ENCODE measurements at places on chromosomes 2 and 18.

GRCh38 chr2:7020468-7020867 is 103.3 kb downstream of the RNF144A start:
- no peak for DNase-seq

- peak; percentile 39 for DNase-seq
Measured at GRCh38 chr2:32947076-32947483, 327 bp downstream of the LTBP1 start.

GRCh38 chr2:106885971-106886915 is at the start of gene ST6GAL2:
TSS of gene ST6GAL2 (minus strand) at chr2:106886167. CDS start at chr2:106843977, 42,190 bp downstream.
- peak; percentile 17 for DNase-seq

- DNase-seq: peak; percentile 37
Measured at GRCh38 chr2:24920098-24920808, at the start of gene ADCY3. TSS of gene ADCY3 (minus strand) at chr2:24920237. CDS start at chr2:24918987, 1,250 bp downstream.

DNA sequence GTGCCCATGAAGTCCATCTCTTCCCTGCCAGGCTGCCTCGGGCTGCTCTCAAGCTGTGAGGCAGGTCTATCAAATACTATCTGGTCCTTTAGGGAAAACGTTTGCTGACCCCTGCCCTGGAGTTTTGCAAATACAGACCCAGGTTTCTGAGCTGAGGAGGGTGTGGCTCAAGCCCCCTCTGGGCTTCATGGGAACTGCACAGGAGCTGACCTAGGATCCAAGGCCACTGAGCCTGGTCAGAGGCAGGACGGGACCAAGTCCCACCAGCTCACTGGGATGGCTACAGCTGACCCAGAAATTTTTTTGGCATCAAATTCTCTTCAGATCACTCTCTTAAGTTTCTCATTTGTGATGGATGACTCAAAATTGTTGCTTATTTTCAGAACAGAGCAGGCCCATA is 14.1 kb downstream of the ZNF516 start:
- DNase-seq: no peak

GRCh38 chr2:45170191-45171135 is 161.2 kb upstream of the SIX2 start:
- DNase-seq: no peak
